ENCODE measurements at places on chromosomes 3 and 15. TPM values are rescaled to one million over a fixed set of nuclear protein-coding genes. Genes with fewer than 3 reads are reported as not detected.

Gene GRIP2
- total RNA-seq = 4.4 TPM

- no peak for DNase-seq
- H3K4me3 ChIP-seq = no peak overlapping the region
- no peaks in the 10 kb centered on the region for H3K36me3 ChIP-seq
Measured at GRCh38 chr15:66403323-66403722, 16.6 kb downstream of the MAP2K1 start.

Gene HESX1
- total RNA-seq = not detected

DNA sequence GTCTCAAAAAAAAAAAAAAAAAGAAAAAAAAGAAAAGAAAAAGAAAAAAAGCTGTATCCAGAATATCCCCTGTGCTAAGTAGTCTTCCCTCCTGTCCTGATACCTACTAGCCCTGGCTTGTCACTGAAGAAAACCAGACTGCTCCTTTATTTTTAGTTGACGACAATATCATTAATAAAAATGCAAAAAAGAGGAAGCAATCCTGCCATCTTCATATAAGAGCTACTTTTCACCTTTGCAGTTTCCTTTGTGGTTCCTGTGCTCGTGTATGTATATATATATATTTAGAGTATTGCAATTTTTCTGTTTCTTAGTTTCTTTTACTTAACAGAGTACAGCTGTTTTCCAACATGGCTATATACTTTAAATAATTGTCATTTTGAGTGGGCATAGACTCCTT is 13.6 kb downstream of the C3orf20 start:
- no peaks in the 10 kb centered on the region for H3K4me1 ChIP-seq
- H3K27ac ChIP-seq = no peak overlapping the region
- no peak for DNase-seq
- H3K27me3 ChIP-seq = no peaks in the 10 kb centered on the region

- no peaks in the 10 kb centered on the region for H3K27me3 ChIP-seq
- H3K27ac ChIP-seq = no peak overlapping the region
- H3K36me3 ChIP-seq = peaks cover 8% of the 10 kb centered on the region
- H3K4me3 ChIP-seq = no peak overlapping the region
Measured at GRCh38 chr15:74046275-74046674, 36.1 kb downstream of the GOLGA6A start.

Gene SLC27A2
- total RNA-seq = 0.46 TPM
